Activated T-cell treated with anti-CD3 and anti-CD28 coated beads for 24 hours (primary cell): ENCODE measurements at places on chromosomes 12 and 14.

DNA sequence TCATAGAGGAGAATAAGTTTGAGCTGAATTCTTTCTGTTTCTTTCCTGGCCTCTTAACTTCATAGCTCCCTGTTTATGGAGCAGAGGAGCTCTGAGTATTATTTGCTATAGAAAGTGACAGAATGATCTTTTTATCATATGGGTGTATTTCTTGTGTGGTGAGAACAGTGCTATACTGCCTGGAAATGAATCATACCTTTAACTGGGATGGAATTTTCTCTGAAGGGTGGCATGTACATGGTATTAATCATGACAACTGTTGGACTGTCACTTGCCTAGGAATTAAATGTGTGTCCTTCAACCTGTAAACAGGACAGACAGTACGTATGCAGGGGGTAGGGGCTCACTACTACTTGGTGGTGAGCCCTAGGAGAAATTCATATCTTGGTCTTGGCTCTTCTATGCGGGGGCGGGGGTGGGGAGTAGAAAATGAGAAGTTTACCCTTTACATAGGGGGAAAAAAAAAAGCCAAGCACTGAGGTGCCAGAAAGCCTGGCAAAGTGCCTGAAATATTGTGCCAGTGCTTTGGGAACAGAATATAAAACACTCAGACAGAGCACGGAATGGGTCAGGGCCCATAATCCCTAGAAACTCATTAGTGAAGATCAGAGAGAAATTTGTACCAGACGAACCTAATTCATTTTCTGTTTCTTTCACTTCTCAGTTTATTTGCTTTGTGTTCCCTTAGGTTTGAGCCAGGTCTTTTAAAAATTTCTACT, 33.8 kb downstream of the ARMH4 start:
- DNase-seq, result no peak

DNA sequence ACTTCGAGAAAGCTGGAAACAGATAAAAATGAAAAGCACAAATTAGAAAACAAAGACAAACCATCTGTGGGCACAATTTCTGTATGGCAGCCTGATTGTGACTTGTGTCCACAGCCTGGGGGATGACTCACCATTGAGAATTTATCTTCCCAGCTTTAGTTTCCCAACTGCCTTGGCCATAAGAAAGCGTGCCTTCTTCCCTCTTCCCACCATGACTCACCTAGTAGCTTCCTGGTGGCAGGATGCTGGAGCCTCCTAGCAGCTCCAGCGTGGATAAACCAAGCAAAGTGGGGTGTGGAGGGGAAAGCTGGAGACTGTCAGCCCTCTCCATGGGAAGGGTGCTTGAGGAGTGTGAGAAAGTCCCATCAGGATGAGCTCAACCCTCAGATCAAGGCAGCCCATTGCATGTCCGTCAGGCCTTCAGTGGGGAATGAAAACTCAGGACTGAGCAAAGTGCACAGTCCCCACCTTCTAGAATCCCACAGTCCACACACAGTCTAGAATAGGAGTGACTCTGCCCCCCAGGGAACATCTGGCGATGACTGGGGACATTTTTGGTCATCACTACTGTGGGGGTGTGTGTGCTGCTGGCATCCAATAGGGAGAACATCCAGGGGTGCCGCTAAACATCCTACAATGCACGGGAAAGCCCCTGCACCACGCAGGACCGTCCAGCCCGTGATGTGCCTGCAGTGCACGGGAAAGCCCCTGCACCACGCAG, 22.4 kb upstream of the SERPINA6 start:
- no peak for DNase-seq

DNA sequence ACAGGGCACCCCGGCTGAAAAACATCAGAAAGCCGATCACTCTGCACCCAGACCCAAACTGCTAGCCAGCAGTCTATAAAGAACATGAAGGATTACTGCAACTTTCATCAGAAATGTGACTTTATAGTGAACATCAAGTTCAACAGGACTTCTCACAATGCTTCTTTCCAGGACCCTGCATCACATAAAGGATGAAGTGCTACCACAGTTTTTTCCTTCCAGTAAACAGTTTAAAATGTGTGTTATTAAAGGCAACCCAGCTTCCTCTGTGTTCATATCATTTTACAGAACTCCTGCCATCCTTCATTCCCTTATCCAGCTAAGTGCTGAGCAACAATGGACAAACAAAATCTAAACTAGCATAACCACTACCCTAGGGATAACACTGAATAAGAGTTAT, 280.3 kb upstream of the DIO2 start:
- DNase-seq, result no peak

DNA sequence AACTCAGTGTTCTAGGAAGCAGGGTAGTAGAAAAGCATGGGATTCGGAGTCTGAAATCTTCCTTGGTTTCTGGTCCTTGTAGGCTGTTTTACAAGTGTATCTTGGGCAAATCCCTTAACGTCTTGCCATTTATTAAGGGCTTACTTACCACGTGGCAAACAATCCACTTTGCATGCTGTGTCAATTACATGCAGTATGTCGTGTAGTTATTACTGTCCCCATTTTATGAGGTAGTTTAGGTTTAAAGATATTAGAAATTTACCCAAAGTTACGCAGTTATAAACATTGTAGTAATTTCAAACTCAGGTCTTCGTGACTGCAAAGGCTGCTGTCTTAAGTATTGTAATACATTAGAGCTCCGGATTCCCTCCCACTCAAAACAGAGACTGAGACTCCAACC, 1.5 kb upstream of the NOVA1 start:
- DNase-seq, result no peak

- DNase-seq, result peak; percentile 54
These were observed 14.3 kb upstream of the ARMH4 start for GRCh38 chr14:58166005-58166983.

GRCh38 chr12:18470251-18470650, 208.9 kb downstream of the PIK3C2G start:
- DNase-seq, result no peak
